ENCODE measurements at places on chromosomes 3 and 15.

DNA sequence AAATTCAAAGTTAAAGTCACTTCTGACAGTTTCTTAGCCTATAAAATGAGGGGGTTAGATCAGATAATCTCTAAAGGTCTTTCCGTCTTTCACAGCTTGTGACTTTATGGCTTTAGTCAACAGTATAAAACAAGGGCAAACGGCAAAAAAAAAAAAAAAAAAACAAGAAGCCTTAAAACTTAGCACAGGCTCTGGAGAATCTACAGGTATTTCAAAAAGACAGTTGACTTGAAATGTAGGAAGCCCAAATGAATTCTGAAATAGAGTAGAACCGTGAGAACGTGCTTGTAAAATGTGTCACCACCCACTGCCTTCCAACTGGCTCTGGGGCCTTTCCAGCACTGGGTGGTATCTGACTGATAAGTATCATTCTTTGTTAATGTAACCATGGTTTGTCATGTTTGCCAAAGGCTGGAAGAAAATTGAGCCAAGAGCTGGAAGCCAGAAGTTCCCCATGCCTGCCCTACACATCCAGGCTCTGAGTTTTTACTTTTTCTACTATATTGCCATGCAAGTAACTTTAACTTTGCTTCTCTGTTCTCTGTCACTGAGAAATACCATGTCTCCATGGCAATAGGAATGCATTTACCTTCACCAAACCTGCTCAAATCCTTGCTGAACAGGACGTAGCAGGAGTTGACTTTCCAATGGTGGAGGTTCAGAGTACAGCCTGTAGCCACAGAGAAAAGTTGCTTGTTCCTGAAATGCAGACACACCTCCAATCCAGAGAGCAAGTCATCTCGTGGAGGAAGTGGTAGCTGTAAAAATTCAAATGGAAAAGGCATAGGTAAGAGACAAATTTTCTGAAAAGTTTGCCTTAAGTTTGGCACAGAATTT is 35.8 kb upstream of the THSD4 start:
- DNase-seq, result no peak

GRCh38 chr3:89467898-89468363 is 360.5 kb downstream of the EPHA3 start:
- DNase-seq, result no peak

DNA sequence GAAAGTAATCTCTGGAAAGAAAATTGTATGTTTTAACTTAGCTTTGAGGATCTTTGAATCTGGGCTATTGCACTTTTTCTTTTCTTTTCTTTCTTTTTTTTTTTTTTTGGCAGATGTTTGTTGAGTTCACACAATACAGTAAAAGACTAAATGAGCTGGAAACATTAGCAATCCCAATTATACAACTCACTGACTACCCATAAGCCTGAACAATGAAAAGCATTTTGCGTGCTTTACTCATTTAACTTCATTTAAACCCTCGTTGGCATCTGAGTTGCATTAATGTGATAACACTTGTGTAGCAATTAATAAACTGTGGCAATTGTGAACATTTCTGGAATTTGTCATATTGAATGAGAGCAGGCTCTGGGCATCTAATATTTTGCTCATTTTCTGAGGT is 269.4 kb upstream of the RBMS3 start:
- no peak for DNase-seq

DNA sequence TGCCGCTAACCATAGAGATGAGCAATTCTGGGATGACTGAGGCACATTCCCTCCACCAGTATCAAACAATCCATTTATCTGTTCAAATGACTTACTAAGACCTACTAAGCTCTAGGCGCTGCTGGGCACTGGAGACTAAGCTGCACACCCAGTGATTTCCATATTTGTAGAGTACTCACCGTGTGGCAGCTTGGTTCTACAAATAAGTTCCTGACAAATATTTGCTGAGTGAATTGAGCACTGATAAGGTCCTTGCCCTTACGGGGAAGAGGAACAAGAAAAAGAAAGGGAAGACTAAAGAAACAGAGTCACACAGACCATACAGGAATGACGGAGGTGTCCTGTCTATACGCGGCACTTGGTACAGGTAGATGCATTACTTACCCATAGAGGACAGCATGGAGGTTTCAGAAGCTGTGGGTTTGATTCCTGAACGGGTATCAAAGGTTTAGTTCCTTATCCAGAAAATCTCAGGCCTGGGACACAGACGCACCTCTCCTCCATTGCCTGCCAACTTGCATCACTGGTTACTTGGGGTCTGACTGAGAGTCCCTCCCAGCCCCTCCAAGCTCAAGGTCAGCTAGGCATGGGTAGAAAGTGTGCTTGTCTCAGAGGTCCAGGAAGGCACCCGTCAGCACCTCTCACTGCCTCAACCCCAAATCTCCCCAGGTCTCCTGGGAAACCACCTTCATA is 298.6 kb upstream of the LYSMD4 start:
- no peak for DNase-seq

GRCh38 chr3:178271740-178272387 is 264.4 kb upstream of the KCNMB2 start:
- DNase-seq, result no peak

DNA sequence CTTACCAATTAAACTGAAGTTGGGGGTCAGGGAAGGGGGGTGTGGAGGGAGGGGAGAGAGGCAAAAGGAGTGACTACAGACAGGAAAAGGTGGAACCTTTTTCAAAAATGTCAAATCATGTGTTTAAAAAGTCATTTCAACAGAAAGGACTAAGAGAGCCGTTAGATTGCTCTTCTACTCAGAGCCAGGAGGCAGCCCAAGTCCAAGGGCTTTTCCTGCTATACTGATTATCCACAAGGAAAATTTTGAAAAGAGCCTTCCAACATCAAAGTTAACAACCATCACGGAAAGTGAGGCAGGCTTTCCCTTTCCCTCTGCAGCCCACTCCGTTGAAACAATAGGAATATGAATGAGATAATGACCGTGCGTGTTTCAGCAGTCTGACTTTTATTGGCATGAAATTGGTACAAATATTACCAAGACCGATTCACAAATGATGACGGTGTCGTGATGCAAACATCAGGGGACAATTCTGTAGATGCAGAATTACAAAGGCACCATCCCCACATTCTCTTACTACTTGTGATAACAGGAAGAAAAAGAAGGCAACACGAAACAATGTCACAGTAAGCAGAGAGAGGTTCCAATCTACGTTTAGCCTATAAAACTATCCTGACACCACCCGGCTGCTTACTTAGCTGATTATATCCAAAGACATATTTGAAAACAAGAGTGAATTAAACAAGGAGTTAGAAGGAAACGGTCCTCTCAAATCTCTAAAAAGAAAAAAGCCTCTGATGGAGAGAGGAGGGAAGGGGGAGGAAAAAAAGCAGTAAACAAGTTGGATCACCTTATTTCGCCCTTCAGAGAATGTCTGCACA is 453.7 kb downstream of the FOXP1 start:
- no peak for DNase-seq

DNA sequence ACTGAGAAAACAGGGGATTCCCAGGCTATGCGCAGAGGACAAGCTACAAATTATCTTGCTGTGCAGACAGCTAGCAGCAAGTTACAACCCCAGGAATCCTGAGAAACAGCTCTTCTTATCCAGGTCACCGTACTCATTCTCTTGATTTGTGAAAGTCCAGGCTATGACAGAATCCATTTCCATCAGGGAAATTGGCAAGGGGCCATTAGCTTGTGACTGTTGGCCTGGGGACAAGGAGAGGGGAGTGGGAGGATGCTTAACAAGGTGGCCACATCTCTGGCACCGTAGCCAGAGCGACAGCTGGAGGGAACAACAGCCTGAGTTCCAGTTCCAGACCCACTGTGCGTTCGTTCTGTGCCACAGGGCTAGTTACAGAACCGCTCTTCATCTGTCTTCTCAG is 44.9 kb upstream of the PLXNA1 start:
- no peak for DNase-seq

GRCh38 chr15:66574596-66574950 is 8.8 kb upstream of the LCTL start:
- DNase-seq, result no peak

GRCh38 chr3:51510996-51511395 is 11.2 kb upstream of the DCAF1 start:
- no peak for DNase-seq

DNA sequence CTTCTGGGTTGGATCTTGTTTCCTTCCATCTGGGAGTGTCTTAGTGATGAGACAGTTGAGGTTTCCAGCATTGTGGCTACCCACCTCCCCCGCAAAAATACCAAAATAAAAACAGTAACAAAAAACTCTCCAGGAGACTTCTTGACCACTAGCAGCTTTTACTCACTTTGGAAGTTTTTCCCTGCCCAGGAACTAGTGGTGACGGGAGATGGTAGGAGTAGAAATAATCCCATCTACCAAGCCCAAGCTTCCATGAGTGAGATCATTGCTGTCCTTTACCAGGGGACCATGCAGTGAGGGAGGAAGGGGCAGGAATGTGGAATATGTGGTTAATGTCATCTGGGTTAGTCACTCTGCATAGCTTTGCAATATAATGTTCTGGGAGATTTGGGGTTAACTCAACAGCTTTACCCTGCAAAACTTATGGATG is 187.7 kb downstream of the ITPR1 start:
- no peak for DNase-seq

- DNase-seq, result no peak
Observed at GRCh38 chr15:91916051-91916450, 62.5 kb downstream of the SLCO3A1 start.

GRCh38 chr3:113194823-113195401 is 16.4 kb upstream of the BOC start:
- DNase-seq, result no peak

DNA sequence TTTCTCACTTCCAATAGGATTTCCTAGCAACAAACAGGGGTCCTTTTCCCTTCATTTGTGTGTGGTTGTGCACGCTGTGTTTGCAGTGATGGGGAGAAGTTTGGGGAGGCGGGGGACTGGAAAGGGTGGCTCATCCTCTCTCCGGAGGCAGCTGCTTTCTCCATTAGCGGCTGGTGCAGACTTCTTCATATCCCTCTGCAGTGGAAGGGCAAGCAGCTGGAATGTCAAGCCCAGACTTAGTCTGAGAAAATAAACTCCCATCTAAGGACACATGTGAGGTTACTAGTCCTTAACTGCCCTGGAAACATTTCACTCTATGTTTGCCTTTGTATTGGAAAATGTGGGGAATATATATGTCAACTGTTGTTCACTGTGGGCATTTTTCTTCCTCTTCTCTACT is 467.0 kb upstream of the RASGRP1 start:
- DNase-seq, result no peak

- DNase-seq, result no peak
Observed at GRCh38 chr3:120875989-120876388, 32.0 kb upstream of the STXBP5L start.

- no peak for DNase-seq
Observed at GRCh38 chr3:45612918-45613602, 18.5 kb downstream of the LIMD1 start.

DNA sequence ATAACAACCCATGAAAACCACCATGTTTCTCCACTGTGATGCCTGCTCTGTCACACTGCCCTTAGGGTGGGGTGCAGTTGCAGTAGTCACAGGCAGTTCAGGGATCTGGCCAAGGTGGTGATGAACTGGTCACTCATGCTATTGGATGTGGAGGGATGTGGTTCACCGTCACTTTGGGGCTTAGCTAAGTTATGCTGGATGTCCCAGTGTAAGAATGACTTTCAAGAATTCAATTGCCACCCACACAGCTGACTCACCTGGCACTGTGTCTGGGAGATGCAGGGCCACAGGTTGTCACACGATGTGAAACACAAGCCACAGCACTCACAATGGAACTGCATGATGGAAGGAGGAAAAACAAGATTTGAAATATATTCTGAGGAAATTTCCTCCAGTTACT is 146.1 kb upstream of the CTNNB1 start:
- no peak for DNase-seq

DNA sequence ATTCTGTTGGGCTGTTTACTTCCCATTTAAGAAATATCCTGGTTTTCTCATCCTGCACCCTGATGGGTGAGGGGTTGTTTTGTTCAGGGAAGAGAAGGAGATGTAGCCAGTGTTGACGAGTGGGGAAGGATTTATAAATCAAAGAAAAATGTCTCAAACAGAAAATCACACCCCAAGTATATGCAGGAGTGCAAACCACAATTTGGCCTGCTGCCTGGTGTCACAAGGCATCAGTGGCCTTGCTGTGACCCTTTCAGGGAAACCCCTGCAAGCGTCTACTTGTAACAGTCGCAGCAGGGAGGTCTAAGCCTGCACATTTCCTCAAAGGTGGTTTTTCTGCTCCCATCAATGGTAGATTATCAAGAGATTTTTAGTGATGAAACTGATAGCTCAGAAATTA is 132.6 kb upstream of the LRRN1 start:
- no peak for DNase-seq

DNA sequence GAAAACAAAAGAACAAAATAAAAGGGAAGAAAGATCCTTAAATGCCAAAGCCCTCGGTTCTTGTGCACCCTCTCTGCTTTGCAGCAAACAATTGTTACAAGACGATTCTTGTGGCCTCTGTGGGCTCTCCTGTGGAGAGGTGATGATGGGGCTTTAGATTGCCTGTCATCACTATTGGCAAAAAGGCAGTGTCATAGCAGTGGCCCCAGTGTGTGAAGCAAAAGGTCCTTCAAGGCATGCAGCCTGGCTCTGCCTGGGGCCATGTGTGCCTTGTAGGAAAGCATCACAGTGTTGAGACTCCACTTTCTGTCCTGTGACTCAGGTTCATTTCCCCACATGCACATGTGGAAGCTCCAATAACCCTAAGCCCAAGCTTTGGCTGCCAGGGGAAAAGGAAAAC is 43.7 kb downstream of the POC1A start:
- no peak for DNase-seq

- DNase-seq, result peak; percentile 29
Observed at GRCh38 chr3:46947981-46948791, 28.4 kb downstream of the CCDC12 start.

DNA sequence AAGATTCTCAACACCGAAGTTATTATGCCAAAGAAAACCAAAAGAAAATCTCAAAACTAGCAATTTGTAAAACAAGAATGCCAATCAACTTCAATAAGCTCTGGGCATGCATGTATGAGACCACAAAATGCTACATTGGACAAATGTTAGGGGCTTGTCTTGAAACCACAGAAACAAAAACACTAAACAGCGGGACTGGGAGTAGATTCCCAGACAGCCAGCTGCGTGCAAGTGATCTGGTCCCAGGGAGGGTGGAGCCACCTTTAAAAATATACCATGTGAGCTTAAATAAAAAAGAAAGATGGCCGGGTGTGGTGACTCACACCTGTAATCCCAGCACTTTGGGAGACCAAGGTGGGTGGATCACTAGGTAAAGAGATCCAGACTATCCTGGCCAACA is 163.6 kb upstream of the PRICKLE2 start:
- DNase-seq, result no peak

All from bone marrow (tissue), 2 donors.